ENCODE measurements at places on chromosomes 3 and 15. TPM values are rescaled to one million over a fixed set of nuclear protein-coding genes. Genes with fewer than 3 reads are reported as not detected.

The C3orf22 gene
- total RNA-seq, result not detected

The ST8SIA2 gene
- 0.73 TPM for total RNA-seq

The LYZL4 gene
- total RNA-seq, result not detected

The LOXL1 gene
- 2.5 TPM for total RNA-seq

The CMTM8 gene
- total RNA-seq, result 8.4 TPM

The RBPMS2 gene
- 1.0 TPM for total RNA-seq

The CD47 gene
- total RNA-seq, result 71.1 TPM

The HOMER2 gene
- 2.0 TPM for total RNA-seq

Measured in left colon (tissue), 2 donors.